ENCODE measurements at places on chromosomes 2 and 18.

DNA sequence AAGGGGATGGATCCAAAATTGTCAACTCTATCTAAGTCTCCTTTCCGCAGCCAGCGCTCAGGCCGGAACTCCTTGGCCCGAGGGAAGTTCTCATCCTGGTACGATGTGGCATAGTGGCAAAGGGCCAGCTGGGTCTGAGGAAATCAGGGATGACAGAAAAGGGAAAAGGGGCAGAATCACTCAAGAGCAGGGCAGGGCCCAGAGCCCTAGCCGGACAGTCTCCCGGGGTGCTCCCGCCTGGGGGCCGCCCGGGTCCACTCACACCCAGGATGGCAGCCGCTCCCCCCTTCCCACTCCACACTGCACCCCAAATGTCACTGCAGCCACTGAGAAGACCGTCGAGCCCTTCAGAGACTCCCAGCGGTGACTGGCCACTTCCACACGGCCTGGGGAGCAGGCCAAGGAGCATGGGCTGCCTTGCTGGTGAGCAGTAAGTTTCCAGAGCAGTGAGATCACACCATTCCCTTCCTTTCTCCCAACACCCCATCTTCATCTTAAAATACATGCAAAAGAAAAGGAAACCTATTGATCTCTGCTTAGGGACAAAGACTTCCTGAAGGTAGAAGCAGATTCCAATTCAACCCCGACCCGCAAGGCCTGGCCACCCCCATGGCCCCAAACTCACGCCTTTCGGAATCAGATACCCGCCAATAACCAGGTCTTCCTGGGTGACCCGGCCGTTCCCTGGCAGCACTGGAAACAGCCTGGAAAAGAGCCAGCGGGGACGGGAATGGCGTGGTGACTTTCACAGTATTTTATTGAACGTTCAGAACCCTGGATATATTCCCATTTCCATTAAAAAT lies 26.7 kb downstream of the CYP27C1 start:
- no peak for DNase-seq

GRCh38 chr2:72895759-72896281 lies 8.6 kb downstream of the SPR start:
- no peak for DNase-seq

DNA sequence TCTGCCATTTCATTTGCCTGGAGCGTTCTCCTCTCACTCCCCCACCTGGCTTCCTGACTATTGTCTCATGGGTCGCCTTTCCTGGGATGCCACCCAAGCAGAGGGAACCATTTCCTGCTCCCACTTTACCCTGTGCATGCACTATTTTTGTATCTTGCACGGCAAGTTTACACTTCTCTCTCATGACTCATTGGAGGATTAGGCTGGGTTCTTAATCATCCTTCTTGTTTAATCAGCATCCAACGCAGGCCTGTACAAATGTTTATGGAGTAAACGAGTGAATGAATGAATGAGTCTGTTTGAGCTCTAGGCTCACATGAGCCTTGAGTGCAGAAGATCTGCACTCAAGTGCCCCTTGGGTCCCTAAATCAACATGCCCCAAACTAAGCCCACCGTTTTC lies 3.8 kb upstream of the ARHGAP25 start:
- no peak for DNase-seq

GRCh38 chr2:174878537-174879147 lies 114.4 kb upstream of the CHRNA1 start:
- no peak for DNase-seq

DNA sequence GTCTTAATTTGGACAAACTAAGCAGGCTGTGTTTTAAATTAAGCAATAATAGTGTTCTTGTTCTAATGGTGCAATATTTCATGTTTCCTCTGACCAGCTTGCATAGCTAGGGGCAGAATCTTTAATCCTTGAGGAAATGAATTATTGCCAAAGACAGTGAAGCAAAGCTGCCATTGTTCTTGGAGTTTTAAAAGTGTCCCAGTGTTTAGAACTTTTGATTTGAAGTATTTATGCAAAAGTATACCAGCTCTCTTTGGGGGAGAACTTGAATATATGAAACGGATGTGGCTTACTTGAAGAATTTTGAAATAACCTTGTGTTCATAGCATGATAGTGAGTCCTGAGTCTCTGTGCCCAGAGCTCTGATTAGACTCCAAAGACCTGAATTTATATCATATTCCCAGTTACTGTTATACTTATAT lies 33.4 kb downstream of the ITGA6 start:
- no peak for DNase-seq

- DNase-seq = no peak
Measured at GRCh38 chr2:234679741-234680687, 183.1 kb upstream of the ARL4C start.

DNA sequence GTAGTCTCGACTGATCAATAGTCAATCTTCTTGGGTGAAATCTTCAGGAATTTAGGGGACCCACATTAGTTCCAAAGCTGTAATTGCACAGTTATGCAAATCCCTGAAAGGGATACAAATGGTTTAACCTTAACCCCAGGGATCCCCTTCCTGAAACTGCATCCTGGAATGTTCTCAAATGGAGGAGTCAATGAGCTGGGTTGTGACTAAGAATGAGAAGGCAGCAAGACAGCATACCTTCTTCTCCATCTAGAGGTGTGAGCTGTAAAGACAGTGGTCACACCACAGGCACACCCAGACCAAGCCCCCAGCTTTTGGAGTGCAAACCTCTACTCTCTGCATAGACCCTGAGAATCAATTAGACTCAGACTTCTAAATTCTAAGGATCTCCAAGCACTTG lies 164.7 kb upstream of the MEIS1 start:
- no peak for DNase-seq

GRCh38 chr2:44596537-44597320 lies 235.0 kb downstream of the CAMKMT start:
- DNase-seq = no peak

DNA sequence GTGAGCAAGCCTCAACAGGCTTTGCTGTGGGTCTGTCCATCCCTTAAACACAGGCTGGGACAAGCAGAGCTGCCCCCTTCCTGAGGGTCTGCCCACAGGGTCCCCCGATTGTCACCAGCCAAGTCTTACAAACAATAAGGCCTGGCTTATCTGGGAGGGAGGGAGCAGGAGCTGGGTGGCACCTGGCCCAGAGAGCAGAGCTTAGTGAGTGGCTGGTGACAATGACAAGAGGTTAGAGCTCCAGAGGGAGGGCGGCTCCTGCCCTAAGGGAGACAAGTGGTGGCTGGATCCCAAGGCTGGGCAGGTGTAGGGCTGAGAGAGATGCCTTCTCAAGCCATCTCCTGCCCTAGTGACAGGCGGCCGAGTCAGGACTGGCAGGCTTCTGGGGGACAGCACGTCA lies 125.5 kb downstream of the KLHL29 start:
- no peak for DNase-seq

DNA sequence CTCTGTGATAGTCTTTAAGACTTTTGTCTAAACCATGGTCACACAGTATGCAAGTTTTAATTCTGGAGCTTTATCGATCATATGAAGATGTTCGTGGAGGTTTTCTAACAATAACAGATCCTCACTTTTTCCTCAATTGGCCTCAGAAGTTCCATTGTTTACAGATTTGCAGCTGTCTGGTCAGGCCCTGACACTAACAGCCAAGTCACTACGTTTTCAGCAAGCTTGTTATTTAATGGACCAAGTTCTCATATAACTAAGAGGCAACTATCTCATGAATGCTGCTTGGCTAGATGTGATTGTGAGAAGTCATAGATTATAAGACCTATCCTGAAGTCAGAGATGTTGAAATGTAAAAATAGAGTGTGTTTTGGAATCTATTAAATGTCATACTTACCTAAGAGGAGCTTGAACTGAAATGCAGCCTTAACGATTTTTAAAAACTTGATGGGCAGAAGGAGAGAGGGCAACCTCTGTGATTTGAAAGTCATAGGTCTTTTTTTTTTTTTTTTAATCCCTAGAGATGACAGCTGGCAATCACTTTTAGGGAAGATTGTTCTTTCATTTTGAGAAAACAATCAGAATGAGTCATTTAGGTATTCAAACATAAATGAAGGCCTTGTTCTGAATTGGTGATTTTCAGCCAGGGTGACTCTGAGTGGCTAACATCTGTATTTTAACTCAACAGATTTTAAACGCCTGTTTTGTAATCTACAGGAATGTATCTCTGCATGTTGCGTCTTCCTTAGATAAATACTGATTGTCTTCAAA lies 48.4 kb upstream of the NEMP2 start:
- DNase-seq = no peak

DNA sequence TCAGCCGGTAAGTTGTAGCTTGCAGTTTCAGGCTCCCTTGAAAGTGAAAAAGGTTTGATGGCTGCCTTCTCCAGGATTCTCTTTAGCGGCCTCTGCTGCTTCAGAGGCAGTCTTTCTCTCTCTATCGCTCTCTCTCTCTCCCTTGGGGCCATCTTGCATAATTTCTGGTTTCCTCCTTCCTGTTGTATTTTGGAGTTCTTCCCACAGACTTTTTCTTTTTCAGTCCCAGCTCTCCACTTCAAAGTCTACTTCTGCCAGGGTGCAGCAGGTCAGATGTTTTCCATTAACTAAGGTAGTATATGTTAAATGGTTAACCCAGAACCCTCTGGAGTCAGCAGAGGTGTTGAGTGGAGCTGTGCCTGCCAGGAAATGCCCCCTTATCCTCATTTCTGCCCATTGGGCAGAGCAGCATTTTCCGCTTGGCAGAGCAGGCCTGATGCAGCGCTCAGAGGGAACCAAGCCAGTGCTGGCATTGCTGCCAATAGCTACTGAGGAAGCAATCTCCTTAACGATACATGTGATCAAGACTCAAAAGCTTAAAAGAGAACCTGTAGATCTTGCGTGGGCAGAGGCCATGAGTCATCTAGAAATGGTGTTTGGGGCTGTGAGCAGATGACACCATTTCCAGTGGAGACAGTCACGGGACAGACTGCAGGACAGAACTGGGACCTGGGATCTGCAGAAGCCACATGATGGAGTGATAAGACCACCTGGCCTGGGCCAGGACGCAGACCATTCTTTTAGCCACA lies 20.8 kb downstream of the DBI start:
- DNase-seq = no peak
